NCI-H2081 (cell line): ENCODE measurements at places on chromosomes 6 and 20.

GRCh38 chr6:72616406-72617015 is 5.4 kb upstream of the KCNQ5 start:
- peak; percentile 26 for DNase-seq

DNA sequence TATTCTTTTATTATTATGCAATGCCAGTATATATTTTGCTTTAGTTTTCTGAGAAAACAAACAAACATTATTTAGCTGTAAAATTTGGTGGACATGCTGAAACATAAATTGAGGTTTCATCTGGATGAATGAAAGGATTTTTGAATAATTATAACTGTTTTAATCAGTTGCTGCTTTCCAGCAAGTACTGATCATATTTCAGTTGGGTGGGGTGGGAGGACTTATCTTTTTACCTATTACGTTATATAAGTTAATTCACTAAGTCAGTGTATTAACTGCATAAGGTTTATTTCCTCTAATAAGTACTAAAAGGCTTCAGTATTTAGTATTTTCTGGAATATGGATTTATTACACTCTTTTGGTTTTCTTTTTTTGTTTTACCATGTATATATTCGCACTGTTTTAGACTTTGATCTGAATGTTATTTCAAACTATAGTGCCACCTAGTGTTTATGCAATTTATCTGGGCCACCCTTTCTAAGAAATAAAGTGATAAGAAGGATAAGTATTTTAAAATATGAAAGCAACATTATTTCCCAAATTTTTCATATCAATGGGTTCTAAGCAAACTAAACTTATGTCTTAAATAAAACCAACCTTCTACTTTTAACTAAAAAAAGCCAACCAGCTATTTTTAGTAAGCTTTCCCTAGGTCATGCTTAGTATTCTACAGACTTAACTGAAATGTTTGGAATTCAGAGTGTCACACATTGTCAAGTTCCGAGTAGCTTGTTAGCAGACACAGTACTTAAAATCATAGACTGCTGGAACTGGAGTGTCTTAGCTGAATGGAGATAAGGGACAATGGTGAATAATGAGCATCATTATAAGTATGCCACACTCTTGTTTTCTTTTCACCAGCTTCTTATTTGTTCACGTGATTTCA is 105.4 kb upstream of the MCHR2 start:
- no peak for DNase-seq

DNA sequence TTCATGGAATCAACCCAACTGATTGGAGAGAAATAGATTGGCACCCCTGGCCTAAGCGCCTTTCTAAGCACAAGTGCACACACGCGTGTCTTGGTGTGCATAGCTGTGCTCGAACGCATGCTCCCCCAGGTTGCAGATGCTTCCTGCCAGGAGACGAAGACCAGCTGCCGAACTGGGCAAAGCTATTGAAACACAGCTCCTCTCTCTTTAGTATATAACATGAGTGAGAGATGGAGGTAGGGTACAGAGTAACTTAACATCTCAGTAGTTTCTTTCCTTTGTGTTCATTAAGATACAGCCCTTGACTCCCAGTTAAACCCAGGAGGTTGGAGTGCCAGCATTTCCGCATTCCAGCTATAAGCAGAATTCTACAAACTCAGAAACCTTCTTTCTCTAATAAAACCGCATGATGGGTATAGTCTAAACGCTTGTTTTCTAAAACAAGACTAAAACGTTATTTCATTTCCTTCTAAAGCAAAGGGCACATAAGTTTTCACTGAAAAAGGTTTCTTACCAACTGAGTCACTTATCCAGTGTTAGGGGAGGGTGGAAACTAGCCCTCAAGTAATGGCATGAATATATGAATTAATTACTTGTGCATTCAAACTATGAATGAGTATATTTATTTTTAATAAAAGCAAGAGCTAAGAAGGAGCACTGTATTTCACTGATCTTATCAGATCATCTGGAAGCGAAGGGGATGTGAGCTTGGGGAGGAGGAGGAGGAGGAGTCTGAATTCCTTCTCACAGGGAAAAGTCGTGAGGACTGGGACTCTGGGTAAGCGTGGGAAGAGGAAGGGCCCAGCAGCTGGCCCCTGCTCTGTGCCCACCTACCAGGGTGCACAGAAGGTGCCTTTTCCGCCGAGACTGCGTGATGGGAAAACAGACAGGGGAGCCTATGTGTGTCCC is 179.2 kb downstream of the TMEM242 start:
- DNase-seq, result no peak

GRCh38 chr6:168084465-168085160 is 5.6 kb upstream of the FRMD1 start:
- DNase-seq, result no peak

- DNase-seq, result no peak
These were observed 4.3 kb upstream of the MTG2 start for GRCh38 chr20:62178316-62179161.
